ENCODE measurements at places on chromosomes 5 and 9. TPM values are rescaled to one million over a fixed set of nuclear protein-coding genes. Genes with fewer than 3 reads are reported as not detected.

- no peak for DNase-seq
Observed at GRCh38 chr5:55920784-55921183, 69.6 kb downstream of the IL31RA start.

DNA sequence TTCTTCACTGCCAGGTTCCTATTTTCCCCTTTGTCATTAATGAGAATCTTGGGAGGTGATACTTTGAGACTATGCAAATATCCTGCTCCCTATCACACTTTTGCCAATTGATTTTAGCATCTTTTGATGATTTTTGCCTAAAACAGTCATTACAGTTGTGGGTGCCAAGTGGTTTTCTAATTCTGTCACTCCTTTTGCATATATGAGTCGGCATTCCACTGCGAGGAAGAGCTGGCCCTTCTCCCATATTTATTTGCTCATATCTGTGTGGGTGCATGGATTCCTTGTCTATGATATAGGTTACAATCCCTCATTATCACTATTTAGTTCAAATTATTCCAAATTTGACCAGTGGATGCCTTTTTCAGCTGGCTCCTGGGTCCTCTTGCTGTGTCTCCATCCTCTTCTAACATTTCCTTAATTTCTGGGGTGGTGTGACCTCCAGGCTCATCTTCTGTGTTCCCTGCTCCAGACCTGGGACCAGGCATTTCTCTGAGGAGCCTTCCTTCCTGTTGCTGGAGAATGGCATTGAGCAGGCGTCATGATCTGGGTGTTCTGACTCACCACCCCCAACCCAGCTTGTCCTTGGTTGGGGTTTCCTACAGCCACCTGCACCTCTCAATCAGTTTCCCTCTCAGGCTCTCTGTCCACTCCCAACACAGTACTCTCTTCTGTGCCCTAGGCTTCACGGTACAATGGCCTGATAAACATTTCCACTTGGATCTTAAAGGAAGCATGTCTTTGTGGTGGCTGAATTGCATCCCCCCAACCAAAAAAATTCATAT lies 106.7 kb downstream of the NXNL2 start:
- DNase-seq = no peak

DNA sequence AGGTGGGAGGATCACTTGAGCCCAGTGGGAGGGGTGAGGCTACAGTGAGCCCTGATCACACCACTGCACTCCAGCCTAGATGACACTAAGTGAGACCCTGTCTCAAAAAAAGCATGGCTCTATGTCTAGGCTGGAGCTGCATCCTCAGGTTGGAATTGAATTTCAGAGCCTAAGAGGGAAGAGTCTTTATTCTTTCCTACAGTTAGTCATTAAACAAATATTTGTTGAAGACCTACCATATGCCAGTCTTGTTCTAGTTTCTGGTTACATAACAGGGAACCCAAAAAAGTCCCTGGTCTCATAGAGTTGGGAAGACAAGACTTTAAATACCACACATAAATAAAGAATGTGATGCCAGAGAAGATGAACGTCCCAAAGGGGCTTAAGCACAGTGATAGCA lies 6.9 kb upstream of the GRPEL2 start:
- no peak for DNase-seq

GRCh38 chr9:134187891-134188385 lies 23.6 kb upstream of the RNU6ATAC start:
- no peak for DNase-seq

DNA sequence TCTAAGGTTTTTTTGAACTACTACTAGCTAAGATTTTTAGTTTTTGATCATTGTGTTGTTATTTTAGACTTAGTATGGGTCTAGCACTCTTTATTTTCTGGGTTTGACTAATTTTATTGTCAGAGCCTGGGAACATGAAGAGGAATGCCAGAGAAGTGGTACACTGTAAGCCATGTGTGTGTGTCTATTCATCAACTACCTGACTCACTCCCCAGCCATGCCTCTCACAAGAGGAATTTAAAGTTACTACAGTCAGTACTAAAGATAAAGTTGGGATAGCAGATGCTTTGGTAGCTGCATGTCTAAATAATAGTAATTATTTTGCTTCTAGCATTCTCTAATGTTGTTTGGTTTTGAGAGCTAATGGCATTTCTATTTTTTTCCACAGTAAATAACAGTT lies 264.8 kb downstream of the CSNK1G3 start:
- DNase-seq = no peak

DNA sequence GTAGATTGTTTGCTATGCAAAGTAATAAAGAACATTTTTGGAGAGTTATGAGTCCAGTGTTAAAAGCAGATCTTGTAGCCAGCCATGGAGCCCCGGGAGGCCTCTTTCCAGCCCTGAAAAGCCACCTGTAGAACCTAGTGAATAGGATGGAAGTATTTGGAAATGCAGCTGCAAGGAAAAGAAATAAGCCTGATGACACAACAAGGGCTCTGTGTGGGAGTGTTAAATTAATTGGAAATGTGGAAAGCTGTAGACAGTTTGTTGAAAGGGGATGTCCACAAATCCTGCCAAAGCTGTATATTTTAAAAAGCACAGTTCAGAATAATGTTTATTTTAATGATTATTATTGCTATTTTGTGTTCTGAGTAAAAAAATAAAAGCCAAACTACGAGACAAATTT lies 152.5 kb upstream of the GHR start:
- no peak for DNase-seq

GRCh38 chr5:14215901-14216300 lies 72.8 kb downstream of the TRIO start:
- DNase-seq = no peak

DNA sequence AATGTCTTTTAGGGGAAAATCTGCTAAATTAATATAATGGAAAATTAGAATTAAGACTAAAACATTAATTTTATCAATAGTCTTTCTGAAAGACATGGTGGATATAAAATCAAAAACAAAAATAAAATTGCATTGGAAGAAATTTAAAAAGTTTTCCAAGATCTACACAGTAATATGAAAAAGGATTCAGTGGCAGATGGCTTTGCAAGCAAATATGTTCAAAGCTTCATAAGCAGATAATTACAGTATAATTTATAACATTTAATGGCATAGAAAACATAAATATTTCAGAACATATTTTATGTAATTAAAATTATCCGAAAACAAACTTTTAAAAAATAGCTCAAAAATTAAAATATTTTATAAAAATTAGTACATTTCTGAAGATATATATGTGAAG lies 512.4 kb upstream of the CYLC2 start:
- no peak for DNase-seq

- DNase-seq = no peak
Observed at GRCh38 chr5:179176571-179177230, 116.5 kb downstream of the ZNF354C start.

- no peak for DNase-seq
Observed at GRCh38 chr5:40796487-40796889, 1.7 kb downstream of the PRKAA1 start.

DNA sequence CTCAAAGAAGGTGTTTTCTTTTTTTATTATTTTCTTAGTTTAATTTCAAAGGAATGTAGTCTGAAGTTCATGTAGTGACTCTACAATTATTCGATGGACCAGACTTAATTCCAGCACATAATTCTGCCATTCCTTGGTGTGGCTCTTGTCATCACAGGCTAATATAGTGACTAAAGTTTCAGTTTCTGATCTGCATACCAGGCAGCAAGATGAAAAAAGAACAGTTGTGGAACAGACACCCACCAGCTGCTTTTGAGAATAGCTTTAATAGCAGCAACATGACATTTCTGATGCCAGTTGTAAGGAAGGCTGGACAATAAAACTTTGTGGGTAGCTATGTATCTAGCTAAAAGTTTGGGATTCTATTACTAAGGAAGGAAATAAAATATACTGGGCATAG lies 676.3 kb upstream of the GRAMD2B start:
- DNase-seq = no peak

DNA sequence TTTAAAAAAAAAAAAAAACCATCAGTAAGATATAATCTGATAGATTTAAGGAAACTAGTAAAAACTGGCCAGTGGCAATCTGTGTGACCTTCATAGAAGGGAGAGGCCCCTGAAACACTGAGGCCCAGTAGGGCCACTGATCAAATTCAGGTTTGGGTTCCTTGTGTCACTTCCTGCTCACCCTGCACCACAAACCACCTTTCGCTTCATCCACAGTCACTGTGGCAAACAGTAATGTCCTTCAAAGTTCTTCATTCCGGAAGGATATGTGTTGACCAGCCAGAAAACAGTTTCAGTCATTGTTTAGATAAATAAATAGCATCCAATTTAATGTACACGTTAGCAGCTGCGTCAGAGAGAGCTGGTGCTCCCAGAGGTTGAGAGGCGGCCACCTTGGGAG lies 222.1 kb downstream of the CFAP90 start:
- no peak for DNase-seq

GRCh38 chr9:19087106-19088000 lies 15.4 kb downstream of the HAUS6 start:
- DNase-seq = no peak

DNA sequence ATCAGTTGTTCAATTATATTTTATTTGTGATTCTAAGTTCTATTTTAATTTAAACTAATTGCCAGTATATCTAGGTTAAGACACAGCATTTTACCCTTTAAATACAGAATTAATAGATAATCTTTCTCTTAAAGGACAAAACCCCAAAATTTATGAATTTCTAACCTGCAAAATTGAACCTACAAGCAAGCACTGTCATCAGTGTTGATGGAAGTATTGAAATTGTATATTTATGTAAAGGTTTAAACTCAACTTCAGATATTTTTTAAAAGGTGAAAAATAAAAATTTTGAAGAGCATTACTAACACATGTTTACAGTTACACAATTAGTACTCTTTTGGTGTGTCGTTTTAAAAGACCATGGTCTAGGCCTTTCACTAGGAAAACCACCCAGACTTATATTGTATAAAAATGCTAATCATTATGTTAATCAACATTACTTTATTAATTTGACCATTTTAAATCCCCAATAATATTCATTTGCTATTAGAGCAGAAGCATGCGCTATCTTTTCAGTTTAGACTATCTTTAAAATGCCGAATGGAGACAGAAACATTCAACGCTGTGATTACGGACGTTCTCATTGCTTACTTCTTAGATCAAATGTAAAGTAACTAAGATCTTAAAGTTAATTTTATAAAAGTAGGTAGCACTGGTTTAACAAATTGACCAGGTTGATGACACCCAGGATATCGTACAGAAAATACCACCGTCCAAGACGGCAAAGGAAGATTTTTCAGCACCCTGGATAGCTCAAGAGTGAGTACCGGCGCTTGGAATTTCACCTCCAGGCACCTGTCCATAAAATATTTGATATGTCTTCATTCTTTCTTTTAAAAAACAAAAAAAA lies 3.2 kb downstream of the OTP start:
- DNase-seq = no peak

- no peak for DNase-seq
Observed at GRCh38 chr5:115501464-115502210, 42.9 kb downstream of the FEM1C start.

DNA sequence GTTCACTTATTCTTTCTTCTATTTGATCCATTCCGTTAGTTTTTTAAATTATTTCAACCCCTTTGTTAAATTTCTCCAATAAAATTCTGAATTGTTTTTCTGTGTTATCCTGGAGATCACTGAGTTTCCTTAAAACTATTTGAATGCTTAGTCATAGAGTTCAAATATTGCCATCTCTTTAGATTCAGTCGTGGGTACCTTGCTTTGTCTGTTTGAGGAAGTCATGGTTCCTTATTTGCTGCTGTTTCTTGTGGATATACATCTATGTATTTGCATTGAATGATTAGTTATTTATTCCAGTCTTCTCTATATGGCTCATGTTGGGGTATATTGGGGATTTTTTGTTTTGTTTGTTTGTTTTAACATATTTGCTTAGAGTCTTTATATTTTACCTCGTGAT lies 80.6 kb downstream of the HINT1 start:
- no peak for DNase-seq

DNA sequence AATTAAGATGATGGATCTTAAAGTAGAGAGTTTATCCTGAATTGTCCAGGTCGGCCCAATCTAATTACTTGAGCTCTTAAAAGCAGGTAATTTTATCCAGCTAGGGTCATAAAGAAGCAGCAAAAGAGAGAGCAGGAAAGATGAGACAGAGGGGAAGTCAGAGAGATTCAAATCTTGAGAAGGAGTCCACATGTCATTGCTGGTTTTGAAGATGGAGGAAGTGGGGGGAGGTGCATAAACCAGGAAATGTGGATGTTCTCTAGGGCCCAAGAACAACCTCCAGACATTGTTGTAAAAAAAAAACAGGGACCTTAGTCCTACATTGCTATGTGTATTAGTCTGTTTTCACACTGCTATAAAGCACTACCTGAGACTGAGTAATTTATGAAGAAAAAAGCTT lies 66.4 kb downstream of the SLCO4C1 start:
- DNase-seq = no peak

- DNase-seq = no peak
Observed at GRCh38 chr5:180126716-180127681, 55.4 kb upstream of the RNF130 start.

GRCh38 chr9:105320568-105320967 lies 76.1 kb downstream of the SLC44A1 start:
- DNase-seq = no peak

GRCh38 chr9:134515026-134515821 lies 126.4 kb upstream of the COL5A1 start:
- no peak for DNase-seq

DNA sequence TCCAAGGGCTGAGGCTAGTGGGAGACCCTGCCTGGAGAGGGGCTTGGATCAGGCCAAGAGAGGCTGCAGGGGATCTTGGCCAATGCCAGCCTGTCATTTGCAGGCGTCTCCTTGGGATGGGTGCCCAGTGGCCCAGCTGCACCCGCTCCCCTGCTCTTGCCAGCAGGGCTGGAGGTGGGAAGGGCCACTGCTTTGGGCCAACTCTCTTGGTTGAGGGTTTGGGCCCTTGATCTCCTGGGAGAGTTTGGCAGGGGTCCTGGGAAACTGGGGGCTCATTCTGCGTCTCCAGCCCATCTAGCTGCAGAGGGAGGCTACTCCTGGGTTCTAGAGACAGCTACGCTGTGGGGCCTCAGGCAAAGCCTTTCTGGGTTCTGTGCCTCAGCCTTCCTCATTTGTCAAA lies 10.5 kb downstream of the PSD2 start:
- no peak for DNase-seq

- DNase-seq = no peak
Observed at GRCh38 chr5:39712316-39713249, 287.8 kb upstream of the DAB2 start.

DNA sequence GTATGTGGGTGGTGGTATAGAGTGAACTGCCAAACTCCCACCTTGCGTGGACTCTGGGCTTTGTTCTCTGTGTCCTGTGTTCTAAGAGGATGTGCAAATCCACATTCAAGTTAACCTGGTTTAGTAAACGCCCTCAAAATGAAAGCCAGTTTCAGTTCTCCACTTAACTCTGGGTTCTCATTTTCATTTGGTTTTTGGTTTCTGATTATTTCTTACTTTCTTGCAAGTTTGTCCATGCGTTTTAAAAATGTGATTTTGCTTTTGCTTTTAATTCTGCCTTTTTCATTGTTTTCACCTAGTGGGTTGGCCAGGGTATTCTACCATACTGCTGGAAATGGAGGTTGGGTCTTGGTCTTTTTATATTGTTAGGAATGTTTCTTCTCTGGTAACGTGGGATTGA lies 38.2 kb downstream of the GALNT10 start:
- no peak for DNase-seq

- no peak for DNase-seq
Observed at GRCh38 chr9:38705917-38706316, 14.0 kb downstream of the FAM240B start.

MELK gene
- total RNA-seq = 0.73 TPM

ORM2 gene
- total RNA-seq = not detected

TLX3 gene
- not detected for total RNA-seq

GPR21 gene
- not detected for total RNA-seq

C9orf152 gene
- total RNA-seq = not detected

RAI14 gene
- total RNA-seq = 2.0 TPM

ARHGEF39 gene
- 1.6 TPM for total RNA-seq

Measured in T-helper 17 cell (primary cell).